NCI-H774 (cell line): ENCODE measurements at places on chromosomes 3 and 15.

DNA sequence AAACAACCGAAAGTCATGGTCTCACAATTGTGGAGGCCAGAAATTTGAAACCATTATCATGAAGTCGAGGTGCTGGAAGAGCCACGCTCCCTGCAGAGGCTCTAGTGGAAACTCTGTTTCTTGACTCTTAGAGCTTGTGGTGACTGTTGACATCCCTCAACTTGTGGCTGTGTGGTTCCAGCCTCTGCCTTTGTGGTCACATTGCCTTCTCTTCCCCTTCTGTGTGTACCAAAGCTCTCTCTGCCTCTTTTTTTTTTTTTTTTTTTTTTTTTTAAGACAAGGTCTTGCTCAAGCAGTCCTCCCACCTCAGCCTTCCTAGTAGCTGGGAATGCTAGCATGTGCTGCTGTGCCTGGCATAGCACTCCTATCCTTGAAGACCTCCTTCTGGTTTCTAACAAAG, 48.7 kb upstream of the CRTC3 start:
- DNase-seq, result no peak

GRCh38 chr3:13275376-13276005, 144.6 kb downstream of the NUP210 start:
- no peak for DNase-seq

DNA sequence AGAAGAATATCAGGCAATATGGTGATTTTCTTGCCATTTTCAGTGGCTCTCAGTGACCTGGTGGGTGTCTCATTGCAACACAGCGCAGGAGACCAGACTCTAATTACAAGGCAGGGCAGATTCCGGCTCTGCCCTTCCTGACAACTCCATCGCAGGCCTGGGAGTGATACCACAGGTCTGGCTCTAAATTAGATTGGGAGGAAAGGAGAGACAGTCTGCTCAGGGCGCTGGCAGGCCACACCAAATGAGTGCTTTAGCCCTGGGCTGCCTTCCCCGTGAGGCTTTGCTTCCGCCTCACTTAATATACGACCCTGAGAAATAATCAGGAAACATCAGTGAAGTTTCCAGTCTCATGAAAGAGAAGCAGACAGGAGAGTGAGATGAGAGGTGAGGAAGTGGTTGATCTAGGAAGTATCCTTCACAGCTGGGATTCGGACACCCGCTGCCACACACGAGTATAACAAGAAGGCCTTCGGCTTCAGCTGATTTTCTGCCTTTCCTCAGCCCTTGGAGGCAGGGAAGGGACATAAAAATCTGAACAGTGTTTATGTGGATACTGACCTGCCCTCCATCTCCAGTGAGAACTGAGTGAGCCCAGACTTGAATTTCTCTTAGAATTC, 73.7 kb upstream of the PROK2 start:
- DNase-seq, result no peak

DNA sequence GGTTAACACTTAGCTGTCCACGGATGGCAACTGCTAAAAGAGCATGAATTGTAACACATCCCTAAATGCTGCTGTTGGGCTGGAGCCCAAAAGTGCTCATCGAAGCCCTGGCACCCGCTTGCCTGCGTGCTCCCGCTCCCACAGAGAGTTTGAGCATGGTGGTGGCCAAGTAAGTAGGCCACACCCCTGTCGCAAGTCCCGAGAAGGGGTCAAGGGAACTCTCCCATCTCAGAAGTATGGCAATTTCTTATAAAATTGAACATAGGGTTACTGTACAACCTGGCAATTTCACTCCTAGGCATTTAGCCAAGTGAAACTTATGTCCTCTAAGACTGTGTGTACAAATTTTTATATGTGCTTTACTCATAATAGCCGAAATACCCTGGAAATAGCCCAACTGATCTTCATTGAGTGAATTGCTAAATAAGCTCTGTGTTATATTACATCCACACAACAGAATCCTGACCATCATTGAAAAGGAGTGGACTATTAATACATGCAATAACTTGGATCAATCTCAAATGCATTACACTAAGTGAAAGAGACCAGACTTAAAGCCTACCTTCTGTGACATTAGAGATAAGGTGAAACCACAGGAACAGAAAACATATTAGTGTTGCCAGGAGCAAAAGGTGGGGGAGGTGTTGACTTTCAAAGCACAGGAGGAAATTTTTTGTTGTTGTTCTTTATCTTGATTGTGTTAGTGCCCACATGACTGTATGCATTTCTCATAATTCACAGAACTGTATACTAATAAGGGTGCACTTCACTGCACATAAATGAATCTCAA, 1.5 kb upstream of the GCSAM start:
- no peak for DNase-seq

DNA sequence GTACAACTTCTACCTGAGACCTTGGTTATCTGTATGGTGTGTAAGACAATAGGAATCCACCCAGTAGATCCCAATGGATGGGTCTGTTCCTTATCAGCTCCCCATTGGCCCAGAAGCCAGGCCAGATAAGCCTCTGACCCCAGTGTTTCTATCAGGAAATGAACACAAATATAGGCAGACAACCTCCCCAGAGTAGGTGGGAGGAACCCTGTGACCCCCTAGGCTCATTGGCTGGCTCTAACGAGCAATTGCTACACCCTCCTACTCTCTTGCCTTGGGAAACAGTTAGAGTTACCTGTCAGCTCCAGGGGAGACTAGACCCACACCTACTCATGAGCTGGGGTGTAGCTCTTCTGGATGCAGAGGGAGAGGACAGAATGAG, 299.9 kb downstream of the UACA start:
- no peak for DNase-seq

- no peak for DNase-seq
These were observed 33.8 kb upstream of the CTSH start for GRCh38 chr15:78978601-78979179.

GRCh38 chr3:128076483-128077201, 24.4 kb downstream of the SEC61A1 start:
- DNase-seq, result no peak
